ENCODE measurements at places on chromosomes 16 and 17.

DNA sequence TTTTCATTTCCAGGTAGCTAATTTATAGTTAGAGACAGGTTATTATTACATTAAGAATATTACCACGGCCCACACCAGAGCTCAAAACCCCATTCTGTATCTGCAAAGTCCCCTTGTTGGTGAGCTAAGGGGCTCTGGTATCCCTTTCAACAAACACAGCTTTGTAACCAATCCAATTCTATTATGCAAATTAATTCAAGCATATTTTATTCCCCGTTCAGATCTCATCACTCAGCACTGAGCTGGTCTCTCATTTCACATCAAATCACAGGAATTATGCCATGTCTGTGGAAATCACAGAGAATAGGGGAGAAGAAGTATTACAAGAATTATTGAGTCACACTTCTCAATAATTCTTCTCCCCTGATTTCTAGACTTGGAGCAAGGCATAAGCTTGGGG is 111.7 kb downstream of the CDH11 start:
- no peak for DNase-seq

DNA sequence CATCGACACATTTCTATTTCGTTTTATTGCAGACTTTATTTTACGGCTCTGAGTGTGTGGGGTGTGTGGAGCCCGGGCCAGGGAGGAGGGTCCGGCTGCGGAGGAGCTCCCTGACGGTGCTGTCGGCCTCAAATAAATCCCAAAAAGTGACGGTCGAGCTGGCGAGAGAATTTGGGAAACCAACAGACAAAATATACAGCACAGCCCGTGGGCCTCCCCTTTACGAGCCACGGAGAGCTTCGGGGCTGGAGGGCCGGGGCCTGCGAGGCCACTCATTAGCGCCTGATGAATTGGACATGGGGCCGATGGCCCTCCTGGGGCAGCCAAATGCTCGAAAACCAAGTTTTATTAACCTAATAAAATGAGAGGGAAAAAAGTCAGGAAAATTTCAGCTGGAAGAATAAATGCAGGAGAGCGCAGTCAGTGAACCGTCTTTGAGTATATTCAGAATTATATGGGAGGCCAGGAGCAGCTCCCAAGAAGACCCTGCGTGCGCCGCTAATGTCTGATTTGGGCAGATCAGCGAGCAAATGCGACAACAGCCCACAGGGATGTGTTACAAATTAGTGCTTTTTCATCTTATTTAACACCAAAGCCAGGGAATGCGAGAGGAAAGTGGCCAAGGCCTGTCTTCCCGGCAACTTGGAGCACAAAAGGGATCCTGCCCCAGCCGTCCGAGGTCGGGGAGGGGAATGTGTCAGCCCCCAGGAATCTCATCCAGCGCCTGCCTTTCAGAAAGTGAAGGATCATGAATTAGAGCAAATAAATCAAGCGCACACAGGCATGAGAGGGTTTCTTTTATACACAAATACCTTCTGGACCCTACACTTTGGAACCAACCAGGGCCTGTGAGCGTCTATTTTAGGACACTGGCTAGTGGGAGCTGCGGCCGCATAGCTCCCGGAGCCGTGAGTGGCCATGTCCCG is 249.1 kb downstream of the C16orf95 start:
- no peak for DNase-seq

- DNase-seq: no peak
Observed at GRCh38 chr16:66508914-66509496, 40.9 kb downstream of the TK2 start.

DNA sequence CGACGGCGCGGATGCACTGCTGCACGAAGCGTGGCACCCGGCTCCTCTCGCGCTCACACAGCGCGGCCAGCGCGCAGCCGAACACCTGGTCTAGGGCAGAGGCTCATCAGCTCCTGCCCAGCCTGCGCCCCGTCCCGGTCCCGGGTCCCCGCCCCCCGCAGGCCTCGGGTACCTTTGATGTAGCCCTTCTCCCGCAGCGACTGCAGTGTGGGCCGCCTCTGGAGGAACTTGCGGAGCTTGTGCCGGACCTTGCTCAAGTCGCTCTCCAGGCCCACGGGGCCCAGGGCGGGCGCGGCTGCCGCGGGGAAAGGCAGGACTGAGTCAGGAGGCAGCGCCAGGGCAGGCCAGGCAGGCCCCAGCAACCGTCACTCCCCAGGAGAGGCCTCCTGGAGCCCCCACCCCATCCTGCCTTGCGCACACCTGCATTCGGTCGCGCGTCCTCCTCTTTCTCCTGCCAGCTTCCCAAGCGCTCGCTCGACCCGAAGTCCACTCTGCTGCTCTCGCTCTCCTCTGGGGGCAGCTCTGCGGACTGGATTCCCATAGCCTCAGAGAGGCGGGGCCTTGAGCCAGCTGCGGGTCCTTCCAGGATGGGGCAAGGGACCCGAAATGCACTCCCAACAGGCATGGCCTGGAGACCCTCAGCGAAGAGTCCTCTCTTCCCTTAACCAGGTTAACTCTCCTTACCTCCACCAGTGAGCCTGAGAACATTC is 36.0 kb downstream of the ARHGAP27 start:
- DNase-seq: no peak

- no peak for DNase-seq
Observed at GRCh38 chr17:48351911-48352332, 78.1 kb downstream of the SKAP1 start.

- no peak for DNase-seq
Observed at GRCh38 chr17:66523378-66524200, 221.2 kb downstream of the PRKCA start.

DNA sequence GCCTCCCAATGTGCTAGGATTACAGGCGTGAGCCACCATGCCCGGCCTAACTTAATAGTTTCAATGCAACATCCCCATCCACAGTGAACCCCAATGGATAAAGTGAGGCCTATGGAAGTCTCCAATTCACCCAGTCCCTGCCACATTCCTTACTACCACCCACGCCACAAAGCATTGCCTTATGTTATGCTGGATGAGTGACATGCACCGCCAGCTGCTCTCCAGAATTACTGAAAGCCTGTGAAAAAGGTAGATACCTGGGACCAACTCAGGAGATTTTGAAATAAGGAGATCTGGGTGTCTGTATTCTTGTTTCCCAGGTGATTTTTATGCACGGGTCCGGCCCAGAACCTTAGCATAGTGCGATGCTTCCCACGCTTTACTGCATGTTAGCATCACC is 16.9 kb upstream of the GAS7 start:
- DNase-seq: no peak

DNA sequence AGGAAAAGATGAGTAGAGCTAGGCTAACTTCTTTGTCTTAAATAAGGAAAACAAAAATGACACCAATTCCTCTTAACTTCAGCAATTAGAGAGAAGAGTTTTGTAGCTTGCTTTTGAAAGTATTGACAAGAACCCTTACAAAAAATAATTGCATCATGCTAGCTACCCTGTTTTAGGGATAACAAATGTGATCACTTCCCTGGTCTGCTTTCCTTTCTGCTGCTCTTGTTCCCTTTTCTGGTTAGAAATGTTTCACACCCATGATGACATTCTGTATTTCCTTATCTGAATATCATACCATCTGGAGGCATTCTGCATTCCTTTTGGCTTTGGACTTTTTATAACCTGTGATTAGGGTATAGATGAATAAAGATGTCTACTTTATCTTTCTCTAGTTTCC is 9.9 kb upstream of the SMIM36 start:
- no peak for DNase-seq

DNA sequence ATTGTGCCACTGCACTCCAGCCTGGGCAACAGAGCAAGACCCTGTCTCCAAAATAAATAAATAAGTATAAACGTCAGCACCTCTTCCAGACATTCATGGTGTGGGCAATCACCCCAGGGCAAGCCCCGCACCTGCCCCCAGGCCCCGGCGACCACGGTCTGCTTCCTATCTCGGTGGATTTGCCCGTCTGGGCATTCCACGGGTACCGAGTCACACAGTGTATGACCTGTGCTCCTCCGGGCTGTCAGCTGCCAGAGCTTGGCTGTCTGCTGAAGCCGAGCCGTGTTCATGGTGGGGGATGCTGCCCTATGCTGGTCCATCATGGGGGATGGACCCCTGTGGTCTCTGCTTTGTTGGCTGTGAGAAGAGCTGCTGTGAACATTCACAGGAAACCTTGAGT is 15.4 kb downstream of the CYBC1 start:
- DNase-seq: no peak

DNA sequence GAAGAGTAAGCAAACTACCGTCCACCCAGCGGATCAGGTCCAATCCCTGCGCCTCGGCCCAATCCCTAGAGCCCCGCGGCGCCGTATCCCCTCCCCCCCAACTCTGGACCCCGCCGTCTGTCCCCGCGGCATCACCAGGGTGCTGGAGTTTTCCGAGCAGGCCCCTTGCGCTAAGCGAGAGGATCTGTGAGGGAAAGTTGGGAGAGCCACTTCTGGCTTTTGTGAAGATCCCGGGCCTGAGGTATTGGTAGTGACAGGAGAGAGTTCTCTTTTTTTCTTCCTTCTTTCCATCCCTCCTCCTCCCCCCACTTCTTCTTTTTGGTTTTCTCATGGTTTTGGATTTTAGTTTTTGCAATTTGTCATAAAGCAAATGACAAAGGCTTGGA is 3.5 kb upstream of the DLX4 start:
- no peak for DNase-seq

GRCh38 chr17:55383771-55384642 is 37.6 kb downstream of the MMD start:
- no peak for DNase-seq

All from NCI-H187 (cell line).